ENCODE measurements at places on chromosomes 6 and 20.

GRCh38 chr6:12137480-12137879 lies 125.4 kb downstream of the HIVEP1 start:
- no peak for DNase-seq

DNA sequence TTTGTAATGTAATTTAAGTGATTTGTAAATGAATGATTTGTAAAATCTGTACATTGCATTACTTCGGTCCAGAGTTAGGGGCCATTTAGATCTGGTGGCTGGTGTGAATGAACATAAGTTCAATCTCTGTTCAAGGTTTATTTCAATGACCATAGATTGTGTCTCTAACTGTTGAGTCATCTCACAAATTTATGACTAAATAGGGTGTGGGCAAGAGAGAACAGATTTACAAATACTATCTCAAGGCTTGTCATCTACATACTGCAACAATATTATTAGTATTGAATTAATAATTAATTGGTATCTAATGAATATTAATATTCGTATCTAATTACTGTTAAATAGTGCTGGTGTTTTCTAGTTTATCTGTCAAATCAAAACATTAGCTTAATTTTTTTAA lies 115.3 kb upstream of the EDN1 start:
- no peak for DNase-seq

DNA sequence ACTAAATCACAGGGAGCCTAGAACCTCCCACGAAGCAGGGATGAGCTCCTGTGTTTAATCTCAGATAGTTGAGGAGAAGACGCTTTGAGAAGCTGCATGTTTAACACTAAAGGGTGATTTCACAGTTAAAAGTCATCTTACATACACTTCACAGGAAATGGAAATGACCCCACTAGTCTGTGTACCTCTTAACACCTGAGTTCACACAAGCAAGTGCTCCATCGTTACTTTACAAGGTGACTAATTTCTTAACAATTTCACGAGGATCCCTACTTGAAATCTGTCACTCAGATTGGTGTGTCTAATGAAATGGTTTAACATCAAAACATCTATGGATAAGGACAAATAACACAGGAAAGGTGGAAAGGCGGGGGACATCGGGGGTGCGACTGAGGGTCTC lies 93.8 kb upstream of the RPS6KA2 start:
- no peak for DNase-seq

- no peak for DNase-seq
These were observed 74.7 kb downstream of the FRK start for GRCh38 chr6:115986026-115986425.

- DNase-seq = no peak
These were observed 47.4 kb downstream of the MAP3K5 start for GRCh38 chr6:136744889-136745288.

GRCh38 chr6:15962449-15962764 lies 166.5 kb upstream of the MYLIP start:
- DNase-seq = no peak

Measured in central memory CD8-positive, alpha-beta T cell (primary cell).